ENCODE measurements at places on chromosomes 7 and 10.

- DNase-seq: no peak
Observed at GRCh38 chr10:109924967-109925620, 1.8 kb upstream of the XPNPEP1 start.

DNA sequence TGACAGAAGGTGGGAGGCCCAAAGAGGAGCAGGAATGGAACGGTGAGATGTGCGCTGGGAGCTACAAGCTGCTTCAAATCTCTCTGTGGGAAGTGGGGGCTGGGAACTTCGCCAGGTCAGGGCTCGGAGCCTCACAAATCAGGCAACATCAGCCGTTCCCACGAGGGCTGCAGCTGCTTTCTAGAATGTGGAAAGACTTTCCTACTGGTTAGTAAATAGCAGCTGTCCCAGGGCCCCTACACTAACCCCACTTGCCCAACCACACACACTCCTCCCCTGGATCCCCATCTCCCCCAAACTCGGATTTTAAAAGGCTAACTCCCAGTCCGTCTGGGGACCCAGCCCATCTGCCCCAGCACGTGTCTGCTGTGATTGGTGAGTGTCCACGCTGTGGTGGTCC is 40.6 kb upstream of the PITRM1 start:
- no peak for DNase-seq

- DNase-seq: no peak
Observed at GRCh38 chr7:7183061-7183837, 905 bp downstream of the C1GALT1 start.

GRCh38 chr10:89516149-89516832 is 19.1 kb downstream of the SLC16A12 start:
- no peak for DNase-seq

- no peak for DNase-seq
Observed at GRCh38 chr10:69957241-69957885, 95.3 kb upstream of the MACROH2A2 start.

- no peak for DNase-seq
Observed at GRCh38 chr10:54904833-54905232, 103.8 kb upstream of the PCDH15 start.

- no peak for DNase-seq
Observed at GRCh38 chr10:7512487-7512886, 101.7 kb upstream of the SFMBT2 start.

GRCh38 chr10:129954492-129955315 is 9.4 kb downstream of the EBF3 start:
- DNase-seq: no peak

DNA sequence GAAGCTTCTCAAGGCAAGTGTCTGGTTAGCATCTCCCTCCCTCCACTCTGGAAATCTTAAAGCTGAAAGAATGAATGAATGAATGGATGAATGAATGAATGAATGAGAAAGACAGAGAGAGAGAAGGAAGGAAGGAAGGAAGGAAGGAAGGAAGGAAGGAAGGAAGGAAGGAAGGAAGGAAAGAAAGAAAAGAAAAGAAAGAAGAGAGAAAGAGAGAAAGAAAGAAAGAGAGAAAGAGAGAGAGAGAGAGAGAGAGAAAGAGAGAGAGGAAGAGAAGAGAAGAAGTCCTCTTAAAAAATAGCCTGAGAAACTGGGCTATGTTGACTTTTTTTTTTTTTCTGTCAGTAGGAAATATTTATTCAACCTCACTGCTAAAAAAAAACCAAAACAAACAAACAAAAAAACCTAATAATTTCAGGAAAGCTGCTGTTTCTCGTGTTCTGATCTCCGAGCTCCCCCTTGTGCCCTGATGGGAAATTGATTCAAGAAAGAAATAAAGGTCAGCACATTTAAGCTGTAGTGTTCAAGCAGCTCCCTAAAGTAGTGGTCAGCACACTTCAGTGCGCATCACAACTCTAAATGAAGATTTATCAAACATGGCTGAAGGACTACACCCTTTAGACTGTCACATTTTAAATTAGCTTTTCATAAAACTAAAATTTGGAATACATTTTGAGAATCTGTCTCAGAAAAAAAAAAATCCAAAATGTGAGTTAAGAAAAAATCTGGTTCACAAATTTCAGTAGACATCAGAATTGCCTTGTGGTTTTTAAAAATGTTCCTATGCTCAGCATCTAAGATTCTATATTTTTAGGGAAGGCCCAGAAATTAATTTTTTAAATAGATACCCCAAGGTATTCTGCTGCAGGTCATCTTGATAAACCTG is 154.3 kb downstream of the ELAPOR2 start:
- DNase-seq: no peak

- DNase-seq: no peak
Observed at GRCh38 chr10:96646751-96647166, 59.9 kb upstream of the TM9SF3 start.

GRCh38 chr10:132967540-132967939 is 25.2 kb upstream of the CFAP46 start:
- DNase-seq: no peak

DNA sequence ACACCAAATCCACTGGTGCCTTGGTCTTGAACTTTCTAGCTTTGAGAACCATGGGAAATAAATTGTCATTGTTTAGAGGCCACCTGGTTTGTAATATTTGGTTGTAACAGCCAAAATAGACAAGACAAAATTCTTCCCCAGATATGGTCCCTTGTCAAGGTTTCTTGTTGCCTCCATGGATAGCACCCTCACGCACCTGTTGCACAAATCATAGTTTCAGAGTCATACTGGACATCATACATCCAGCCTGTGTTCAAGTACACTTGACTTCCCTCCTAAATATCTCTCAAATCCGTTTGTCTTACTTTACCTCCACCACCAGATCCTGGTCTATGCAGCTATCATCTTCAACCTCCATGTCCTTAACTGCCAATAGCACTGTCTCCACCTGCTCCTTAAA is 256.7 kb upstream of the IGFBP3 start:
- DNase-seq: no peak

DNA sequence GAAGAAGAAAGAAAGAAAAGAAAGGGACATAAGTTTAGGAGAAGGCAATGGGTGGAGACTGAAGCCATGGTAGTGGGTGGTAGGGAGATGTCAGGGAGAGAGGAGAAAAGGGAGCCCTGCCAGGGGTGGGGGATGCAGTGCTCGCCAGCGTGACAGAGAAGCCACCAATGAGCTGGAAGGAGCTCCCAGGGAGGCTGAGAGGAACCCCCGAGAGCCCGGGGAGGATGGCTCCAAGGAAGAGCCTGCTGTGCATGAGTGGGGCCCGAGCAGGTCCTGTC is 141.2 kb upstream of the SHH start:
- no peak for DNase-seq

- no peak for DNase-seq
Observed at GRCh38 chr7:150977382-150978125, 567 bp downstream of the KCNH2 start.

- DNase-seq: peak; percentile 8
Observed at GRCh38 chr10:71089162-71089561, 123.2 kb upstream of the UNC5B start.

GRCh38 chr7:130419658-130420057 is 21.2 kb downstream of the CEP41 start:
- no peak for DNase-seq

DNA sequence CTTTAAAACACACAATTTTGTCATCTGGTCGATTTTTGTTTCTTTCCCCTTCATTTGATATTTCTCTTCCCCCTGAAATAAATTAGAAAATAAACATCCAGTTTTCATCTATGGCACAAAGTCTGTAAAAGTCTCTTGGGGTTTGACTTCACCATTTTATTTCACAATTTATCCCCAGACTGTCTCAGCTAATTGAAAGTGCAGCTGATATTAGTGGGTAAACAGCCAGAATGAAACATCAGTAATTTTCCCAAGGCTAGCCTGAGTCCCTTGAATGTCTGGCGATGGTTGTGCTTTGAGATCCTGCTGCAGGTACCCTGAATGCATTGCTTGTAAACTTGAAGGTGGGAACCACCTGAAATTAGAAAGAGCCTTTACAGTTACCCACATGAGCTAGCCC is 60.6 kb upstream of the NEBL start:
- DNase-seq: no peak

GRCh38 chr10:77944519-77944918 is 18.0 kb upstream of the DLG5 start:
- no peak for DNase-seq

DNA sequence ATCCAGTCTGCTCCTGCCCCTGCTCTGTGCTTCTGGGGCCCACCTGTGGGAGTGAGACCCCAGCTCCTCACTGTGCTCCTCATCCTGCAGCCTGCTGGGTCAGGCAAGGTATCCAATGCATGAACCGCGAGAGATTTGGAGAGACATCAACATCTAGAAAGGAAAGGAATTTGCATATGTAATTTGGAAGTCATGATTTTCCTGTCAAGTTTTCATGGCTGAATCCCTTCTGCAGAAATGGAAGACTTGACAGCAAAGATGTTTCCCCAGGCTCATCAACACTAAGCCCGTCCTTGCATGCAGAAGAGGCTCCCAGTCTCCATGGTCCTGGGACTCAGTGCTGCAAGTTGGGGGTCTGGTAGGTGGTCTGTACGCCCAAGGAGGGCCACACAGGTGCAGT is 176.9 kb upstream of the GRB10 start:
- no peak for DNase-seq

- DNase-seq: no peak
Observed at GRCh38 chr7:36011588-36011965, 141.5 kb upstream of the EEPD1 start.

GRCh38 chr10:52409928-52410327 is 95.8 kb downstream of the DKK1 start:
- DNase-seq: no peak

- DNase-seq: no peak
Observed at GRCh38 chr7:129799350-129799955, 153.3 kb downstream of the UBE2H start.

DNA sequence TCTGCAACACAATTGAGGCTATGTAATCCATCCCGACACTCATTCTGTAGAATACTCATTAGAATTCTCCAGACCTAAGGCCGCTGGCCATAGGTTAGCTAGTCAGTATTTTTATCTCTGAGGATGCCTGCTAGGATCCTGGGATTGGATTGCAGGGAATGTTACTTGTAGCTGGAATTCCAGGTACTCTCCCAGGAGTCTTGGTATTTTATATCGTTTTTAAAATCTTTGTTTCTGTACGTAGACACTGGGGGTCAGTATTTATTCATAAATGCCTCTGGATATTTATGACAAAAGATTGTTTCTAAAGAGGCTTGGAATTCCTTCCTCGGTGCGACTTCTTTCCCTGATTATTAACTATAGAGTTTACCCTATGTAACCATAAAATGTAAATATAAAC is 40.1 kb downstream of the BPGM start:
- no peak for DNase-seq

GRCh38 chr10:105797234-105797890 is 1156.3 kb downstream of the SORCS3 start:
- DNase-seq: no peak

GRCh38 chr10:7409045-7409731 is 1.6 kb downstream of the SFMBT2 start:
- DNase-seq: no peak

DNA sequence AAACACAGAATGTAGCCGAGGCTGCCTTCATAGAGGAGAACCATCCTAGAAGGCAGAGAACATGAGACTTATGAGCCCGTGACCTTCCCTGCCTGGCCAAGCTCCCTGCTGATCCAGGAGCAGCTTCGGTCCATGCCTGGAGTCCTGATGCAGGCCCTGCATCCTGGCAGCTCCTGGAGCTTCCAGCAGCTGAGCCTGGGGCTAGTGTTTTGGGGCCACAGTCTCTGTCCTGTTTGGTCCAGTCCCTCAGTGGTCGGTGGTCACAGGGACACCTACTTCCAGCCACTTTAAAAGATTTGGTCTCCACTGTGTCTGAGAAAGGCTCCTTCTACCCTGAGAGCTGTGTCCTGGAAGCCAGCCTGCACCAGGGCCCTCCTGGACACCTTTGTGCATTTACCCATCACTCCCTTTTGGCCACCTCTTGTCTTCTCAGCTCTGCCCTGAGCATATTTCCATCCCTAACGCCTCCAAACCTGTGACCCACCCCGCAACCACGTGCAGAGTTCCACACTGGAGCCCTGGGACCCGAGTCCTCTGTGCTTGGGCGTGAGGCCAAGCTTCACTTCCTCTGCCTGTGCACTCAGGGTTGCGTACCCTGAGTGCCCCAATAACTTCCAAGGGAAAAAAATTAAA is 315.2 kb upstream of the ZNF32 start:
- no peak for DNase-seq

- DNase-seq: no peak
Observed at GRCh38 chr7:157803906-157804305, 467.1 kb downstream of the DNAJB6 start.

GRCh38 chr10:72354356-72355213 is at the start of gene DNAJB12:
DNAJB12 (minus strand) TSS chr10:72354919; CDS start chr10:72354897, 22 bp downstream.
- DNase-seq: peak; percentile 80

GRCh38 chr10:60414877-60415585 is 25.4 kb upstream of the ANK3 start:
- DNase-seq: no peak

DNA sequence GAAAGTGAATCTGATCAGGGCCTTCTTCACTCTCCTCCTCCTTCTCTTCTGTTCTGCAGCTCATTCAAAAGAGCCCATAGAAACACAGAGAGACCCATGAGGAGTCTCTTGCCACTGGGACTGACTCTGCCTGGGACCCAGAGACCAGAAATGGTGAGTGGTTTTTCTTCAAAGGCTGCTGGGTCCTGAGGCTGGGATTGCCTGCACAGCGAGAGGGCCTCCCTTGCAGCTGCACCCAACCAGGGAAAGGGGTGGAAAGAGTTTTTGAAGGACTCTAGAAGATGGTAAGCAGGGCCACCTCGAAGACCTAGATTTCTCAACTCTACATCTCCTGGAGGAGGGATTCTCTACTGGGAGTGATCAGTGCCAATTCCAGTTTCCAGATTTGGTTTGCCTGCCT is 15.5 kb upstream of the HOXA13 start:
- no peak for DNase-seq

DNA sequence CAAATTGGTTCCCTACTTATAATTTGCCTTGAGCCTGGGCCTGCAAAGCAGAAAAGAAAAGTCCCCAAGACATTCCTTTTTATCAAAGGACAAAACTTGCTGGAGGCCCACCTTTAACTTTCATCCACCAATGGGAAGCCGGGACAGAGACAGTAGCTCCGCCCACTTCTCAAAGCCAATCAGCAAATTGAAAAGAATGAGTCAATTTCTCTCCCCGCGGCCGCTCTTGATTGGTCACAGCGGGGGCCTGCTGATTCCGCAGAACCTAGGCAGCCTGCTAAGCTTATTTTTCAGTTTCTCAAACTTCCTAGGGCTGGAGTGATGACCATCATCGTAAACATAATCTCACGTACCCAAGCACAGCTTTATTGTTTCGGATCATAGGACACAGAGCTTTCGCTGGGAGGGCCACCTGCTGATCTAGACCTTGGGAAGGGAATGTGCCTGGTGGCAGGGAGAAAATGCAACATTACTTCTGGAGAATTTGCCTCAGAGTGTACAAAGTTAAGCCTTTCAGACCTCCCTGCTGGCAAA is at the start of gene SLC13A4:
TSS of gene SLC13A4 (minus strand) at position 51 of the 534 bp plus-strand sequence. CDS start 690 bp downstream, outside the sequence.
- no peak for DNase-seq

- DNase-seq: no peak
Observed at GRCh38 chr10:88070080-88070880, 206.9 kb downstream of the PTEN start.

DNA sequence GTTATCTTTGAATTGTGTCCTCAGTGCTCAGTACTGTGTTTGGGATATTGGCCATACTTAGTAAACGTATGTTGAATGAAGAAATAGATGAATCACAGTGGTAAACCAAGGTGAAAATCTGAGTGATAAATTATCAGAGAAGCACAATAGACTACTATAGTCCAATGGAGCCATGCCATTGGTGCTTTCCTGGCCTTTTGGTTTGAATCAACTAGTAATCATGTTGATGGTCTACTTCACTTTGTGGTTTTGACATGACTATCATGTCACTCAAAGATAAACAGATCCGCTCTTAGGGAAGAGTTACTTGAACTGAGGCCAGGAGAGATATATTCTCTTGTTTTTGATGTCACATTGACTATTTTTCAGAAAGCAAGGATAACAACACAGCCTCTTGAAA is 86.1 kb upstream of the IGFBP3 start:
- DNase-seq: no peak

All from D721Med (cell line).